ENCODE measurements at places on chromosomes 2 and 18.

- DNase-seq, result no peak
Observed at GRCh38 chr2:9519250-9519649, 36.4 kb downstream of the ADAM17 start.

GRCh38 chr2:42906557-42907411, 114.4 kb upstream of the HAAO start:
- DNase-seq, result no peak

GRCh38 chr2:61135510-61135909, 26.5 kb upstream of the C2orf74 start:
- DNase-seq, result no peak

DNA sequence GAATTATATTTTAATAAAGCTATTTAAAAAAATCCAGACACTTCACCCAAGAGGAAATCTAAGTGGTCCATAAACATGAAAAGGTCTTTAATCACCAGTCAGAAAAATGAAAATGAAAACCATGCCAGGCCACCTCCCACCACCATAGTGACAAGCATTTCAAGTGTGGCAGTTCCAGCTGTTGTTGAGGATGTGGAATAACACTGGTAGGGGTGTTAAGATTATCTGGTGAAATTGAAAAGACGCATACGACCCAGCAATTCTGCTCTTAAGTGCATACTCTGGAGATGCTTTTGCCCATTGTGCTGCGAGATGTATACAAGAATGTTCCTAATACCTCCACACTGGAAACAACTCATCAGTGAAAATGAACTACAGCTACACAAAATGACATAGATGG, 82.2 kb downstream of the MSH2 start:
- DNase-seq, result no peak

- DNase-seq, result no peak
Observed at GRCh38 chr18:13048061-13048595, 57.0 kb downstream of the CEP192 start.

DNA sequence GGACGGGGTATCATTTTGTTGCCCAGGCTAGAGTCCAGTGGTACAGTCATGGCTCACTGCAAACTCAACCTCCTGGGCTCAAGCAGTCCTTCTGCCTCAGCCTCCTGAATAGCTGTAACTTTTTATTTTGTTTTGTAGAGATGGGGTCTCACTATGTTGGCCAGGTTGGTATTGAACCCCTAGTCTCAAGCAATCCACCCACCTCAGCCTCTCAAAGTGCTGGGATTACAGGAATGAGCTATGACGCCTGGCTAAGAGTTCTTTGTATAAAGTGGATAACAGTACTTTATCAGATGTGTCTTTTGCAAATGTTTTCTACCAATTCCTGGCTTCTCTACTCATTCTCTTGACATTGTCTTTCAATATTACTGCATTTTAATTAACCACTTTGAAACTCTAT, 17.1 kb upstream of the NT5DC4 start:
- DNase-seq, result no peak

DNA sequence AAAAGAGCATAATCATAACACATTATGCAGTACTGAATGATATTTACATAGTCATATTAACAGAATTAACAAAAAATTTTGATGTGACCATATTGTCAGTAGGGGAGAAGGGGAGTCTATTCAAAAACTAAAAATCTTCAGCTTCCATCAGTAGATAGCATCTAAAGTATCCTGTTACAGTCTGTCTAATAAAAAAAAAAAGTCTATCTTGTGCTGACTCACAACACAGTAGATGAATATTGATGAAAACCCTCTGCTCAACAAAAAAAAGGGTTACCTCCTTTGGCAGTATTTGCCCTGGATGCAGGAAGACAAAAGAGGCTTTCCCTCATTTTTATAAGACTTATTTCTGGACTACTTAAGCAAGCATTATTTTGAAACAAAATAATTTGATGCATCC, 27.3 kb downstream of the GRB14 start:
- DNase-seq, result no peak

DNA sequence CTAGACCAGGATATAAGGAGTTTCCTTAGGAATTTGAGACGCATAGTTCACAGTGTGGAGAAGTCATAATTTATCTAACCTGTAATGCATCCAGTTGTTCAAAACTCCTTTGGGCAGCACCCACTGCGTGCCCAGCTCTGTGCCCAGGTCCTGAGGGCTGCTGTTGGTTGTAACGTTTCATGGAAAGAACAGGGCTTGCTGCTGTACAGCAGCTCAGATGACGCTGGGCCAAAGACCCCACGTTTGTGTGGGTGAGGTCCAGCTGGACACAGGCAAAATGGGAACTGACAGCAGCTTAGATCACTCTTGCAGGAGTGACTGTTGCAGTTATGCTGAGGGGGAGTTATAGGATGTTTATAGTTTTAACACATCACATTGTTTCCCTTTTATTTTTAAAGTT, 30.0 kb upstream of the HS6ST1 start:
- no peak for DNase-seq

GRCh38 chr2:224769489-224769888, 53.3 kb upstream of the CCDC195 start:
- DNase-seq, result no peak

GRCh38 chr2:202378001-202378400, 1.9 kb downstream of the BMPR2 start:
- DNase-seq, result no peak
